Heart right ventricle (tissue), 16 donors: ENCODE measurements at places on chromosomes 11 and 22. TPM values are rescaled to one million over a fixed set of nuclear protein-coding genes. Genes with fewer than 3 reads are reported as not detected.

DNA sequence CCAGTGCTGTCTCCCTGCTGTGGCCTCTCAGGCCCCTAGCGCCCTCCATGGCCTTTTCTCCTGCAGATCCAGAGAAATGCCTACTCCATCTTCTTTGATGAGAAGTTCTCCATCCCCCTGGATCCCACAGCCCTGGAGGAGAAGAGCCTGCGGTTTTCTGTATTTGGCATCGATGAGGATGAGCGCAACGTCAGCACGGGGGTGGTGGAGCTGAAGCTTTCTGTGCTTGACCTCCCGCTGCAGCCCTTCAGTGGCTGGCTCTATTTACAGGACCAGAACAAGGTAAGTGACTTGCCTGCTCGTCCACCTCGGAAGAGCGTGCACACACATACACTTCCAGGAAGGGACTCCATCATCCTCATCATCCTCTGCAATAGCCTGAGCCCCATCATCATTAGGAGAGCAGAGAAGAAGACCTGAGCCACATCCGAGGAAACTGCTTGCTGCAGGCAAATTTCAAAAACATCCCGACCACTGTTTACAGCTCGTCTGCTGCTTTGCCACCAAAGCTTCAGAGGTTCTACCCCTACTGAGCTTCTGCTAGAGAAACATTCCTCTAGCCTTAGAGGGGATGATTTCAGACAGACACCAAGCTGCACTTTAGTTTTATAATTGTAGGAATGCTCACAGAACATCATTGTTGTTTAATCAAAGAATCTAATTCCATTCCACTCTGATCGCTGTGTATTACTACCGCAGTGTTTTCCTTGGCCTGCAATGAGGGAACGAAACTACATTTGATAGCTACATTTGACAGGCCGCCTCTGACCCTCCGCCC is 12.9 kb upstream of the RHOD start:
- H3K27me3 ChIP-seq, result no peaks in the 10 kb centered on the region
- DNase-seq, result no peak
- H3K4me3 ChIP-seq, result no peak overlapping the region
- no peaks in the 10 kb centered on the region for H3K4me1 ChIP-seq
- H3K27ac ChIP-seq, result no peak overlapping the region

GRCh38 chr11:38796281-38796680 is 2198.2 kb upstream of the RAG2 start:
- no peak for DNase-seq
- H3K27ac ChIP-seq, result no peak overlapping the region
- H3K27me3 ChIP-seq, result no peaks in the 10 kb centered on the region
- H3K4me1 ChIP-seq, result no peaks in the 10 kb centered on the region

DNA sequence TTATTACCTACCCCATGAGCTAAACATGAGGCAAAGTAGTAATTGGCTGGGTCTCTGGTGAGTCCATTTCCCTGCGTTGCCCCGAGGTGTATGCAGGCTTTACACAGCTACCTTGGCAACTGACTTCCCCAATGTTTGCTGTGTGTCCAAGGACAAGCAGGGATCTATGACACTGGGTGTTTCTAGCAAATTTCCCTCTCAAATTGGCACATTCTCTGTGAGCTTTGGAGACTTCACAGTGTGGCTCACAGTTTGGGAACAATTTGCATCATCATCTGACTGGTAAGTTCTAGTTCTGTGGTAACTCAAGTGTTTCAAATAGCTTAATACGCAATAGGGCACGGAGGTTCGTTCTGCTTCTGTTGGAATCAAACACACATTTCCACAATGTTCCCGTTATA is 12.5 kb downstream of the NNMT start:
- no peak overlapping the region for H3K4me3 ChIP-seq
- no peak for DNase-seq
- peaks cover 9% of the 10 kb centered on the region for H3K36me3 ChIP-seq
- H3K27me3 ChIP-seq, result no peaks in the 10 kb centered on the region
- peak overlapping the region; percentile 84 for H3K27ac ChIP-seq
- peaks cover 24% of the 10 kb centered on the region for H3K4me1 ChIP-seq

- peak overlapping the region; percentile 80 for H3K4me3 ChIP-seq
- H3K27ac ChIP-seq, result peak overlapping the region; percentile 93
- no peaks in the 10 kb centered on the region for H3K36me3 ChIP-seq
- DNase-seq, result peak; percentile 76
These were observed 865 bp downstream of the RBM14 start for GRCh38 chr11:66617155-66617834.

DNA sequence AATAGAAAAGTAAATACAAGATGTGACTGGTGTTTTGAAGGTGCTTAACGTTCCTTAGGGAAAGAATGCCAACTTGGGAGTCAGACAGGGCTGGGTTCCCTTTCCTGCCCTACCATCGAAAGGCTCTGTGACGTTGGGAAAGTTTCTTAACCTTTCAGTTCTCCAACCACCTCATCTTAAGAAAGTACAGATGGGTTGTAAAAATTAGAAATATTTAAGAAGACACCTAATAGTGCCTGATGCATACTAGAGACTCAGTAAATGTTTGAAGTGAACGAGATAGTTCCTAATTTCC is 1.1 kb downstream of the GTPBP1 start:
- H3K36me3 ChIP-seq, result peaks cover 16% of the 10 kb centered on the region
- no peak for DNase-seq
- no peak overlapping the region for H3K27ac ChIP-seq
- peak overlapping the region; percentile 74 for H3K4me3 ChIP-seq

DNA sequence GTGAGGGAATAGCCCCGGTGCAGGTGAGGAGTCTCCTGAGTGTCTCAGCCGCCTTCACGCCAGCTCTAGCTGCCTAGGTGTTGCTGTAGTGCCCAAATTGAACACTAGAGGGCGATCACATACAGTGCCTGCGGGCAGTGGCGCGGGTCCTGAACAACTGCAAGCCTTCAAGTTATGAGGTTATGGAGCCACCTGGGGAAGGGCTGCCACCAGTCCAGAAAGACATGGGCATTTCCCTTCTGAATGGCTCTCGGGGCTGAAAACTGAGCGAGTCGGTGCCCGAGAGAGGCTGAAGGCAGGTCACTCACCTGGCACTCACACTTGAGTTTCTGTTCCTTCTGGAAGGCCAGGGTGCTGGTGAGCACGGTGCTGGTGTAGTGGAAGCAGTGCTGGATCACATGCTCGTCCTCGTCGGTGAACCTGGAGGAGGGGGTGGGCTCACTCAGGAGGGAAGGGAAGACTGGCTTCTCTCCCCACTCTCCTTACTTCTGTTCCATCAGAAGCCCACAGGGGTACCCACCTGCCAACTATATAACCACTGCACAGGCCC is 88.4 kb downstream of the PDE2A start:
- H3K27ac ChIP-seq, result no peak overlapping the region
- DNase-seq, result peak; percentile 71
- H3K27me3 ChIP-seq, result peaks cover 14% of the 10 kb centered on the region
- no peak overlapping the region for H3K4me3 ChIP-seq
- peaks cover 6% of the 10 kb centered on the region for H3K4me1 ChIP-seq

- H3K4me3 ChIP-seq, result no peak overlapping the region
- no peaks in the 10 kb centered on the region for H3K36me3 ChIP-seq
- H3K27me3 ChIP-seq, result peaks cover 6% of the 10 kb centered on the region
These were observed 68.0 kb downstream of the WNT7B start for GRCh38 chr22:45908961-45909360.

DNA sequence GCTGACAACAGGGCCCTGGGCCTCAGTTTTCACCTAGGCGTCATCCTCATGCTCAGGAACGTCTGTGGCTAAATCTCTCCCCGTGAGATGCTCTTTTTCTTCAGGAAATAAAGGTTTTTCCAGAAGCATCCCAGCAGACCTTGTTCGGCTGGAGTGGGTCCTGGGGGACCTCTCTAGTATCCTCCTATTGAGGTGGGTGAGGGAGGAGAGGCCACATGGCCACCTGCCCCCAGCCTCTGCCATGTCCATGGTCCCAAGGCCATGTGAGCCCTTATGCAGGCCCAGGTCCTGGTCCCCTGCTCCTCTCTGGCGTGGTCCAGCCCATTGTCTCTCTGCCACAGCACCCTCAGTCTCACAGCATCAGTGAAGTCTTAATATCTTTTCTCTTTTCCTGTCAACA is 22.0 kb downstream of the ALG12 start:
- no peaks in the 10 kb centered on the region for H3K27me3 ChIP-seq
- no peaks in the 10 kb centered on the region for H3K4me1 ChIP-seq
- no peak for DNase-seq

DNA sequence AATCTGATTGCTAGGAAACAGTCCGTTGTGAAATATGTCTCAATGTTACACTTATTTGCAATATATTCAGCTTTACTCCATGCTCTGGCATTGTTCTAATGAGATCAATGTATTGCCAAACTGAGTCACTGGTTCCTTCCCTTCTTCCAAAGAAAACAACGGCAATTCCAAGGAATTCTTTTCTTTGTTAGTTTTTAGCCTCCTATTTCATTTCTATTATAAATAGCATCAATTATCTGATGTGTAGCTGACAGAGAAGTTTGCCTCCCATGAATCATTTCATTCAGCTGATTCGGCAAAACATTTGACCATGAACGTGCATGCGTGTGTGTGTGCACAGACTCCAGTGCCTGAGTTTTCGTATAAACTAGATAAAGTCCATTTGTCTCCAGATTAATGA is 346.8 kb downstream of the ETS1 start:
- H3K27me3 ChIP-seq, result no peaks in the 10 kb centered on the region
- H3K27ac ChIP-seq, result no peak overlapping the region
- no peak overlapping the region for H3K4me3 ChIP-seq
- H3K4me1 ChIP-seq, result peaks cover 3% of the 10 kb centered on the region

- no peak overlapping the region for H3K27ac ChIP-seq
- H3K27me3 ChIP-seq, result no peaks in the 10 kb centered on the region
- H3K36me3 ChIP-seq, result no peaks in the 10 kb centered on the region
These were observed 97.8 kb downstream of the RPS6KA4 start for GRCh38 chr11:64456509-64457320.

Gene SLC2A11
- 21.7 TPM for total RNA-seq

Gene NXPE2
- total RNA-seq, result 0.21 TPM

Gene NPAT
- total RNA-seq, result 10.4 TPM

Gene SCGB2A2
- total RNA-seq, result not detected

Gene KCNQ1OT1
- 0.28 TPM for total RNA-seq

Gene OR2AG2
- total RNA-seq, result not detected

Gene MRPL49
- total RNA-seq, result 36.6 TPM

Gene OR51B4
- total RNA-seq, result not detected

Gene THY1
- total RNA-seq, result 0.79 TPM

Gene MRGPRX3
- not detected for total RNA-seq

Gene XKR3
- total RNA-seq, result not detected

Gene EIF4G2
- total RNA-seq, result 1,000 TPM
